ENCODE measurements at places on chromosomes 2 and 18.

- DNase-seq = no peak
Observed at GRCh38 chr2:31828891-31829290, 181.9 kb downstream of the MEMO1 start.

DNA sequence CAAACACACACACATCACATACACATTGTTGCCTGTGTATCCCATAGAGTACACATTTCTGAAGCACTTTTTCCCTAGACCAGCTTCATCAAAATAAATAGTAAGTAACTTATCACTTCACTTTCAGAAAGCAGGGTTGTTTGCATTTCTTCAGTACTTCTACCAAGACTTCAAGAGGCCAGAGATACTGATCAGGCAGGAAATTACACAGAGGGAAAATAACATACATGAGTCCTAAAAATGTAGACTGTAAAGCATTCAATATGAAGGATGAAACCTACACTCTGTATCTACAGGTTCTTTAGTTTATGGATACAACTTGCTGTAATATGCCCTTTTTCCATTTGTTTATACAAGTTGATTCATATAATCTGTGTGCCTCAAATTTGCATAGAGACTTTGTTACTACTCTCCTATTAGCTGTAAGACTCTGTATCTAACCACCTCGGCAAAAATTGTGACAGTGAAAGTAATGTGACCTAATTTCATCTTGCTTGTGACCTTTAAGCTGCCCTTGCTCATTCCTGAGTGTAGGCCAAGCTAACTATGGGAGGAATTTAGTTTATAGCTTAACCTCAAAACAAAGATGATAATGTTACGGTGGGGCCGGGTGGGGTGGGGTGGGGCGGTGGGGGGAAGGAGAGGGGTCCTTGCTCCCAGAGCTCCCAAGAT lies 228.9 kb upstream of the SPOPL start:
- no peak for DNase-seq

GRCh38 chr2:167987558-167987957 lies 259.8 kb downstream of the STK39 start:
- no peak for DNase-seq

DNA sequence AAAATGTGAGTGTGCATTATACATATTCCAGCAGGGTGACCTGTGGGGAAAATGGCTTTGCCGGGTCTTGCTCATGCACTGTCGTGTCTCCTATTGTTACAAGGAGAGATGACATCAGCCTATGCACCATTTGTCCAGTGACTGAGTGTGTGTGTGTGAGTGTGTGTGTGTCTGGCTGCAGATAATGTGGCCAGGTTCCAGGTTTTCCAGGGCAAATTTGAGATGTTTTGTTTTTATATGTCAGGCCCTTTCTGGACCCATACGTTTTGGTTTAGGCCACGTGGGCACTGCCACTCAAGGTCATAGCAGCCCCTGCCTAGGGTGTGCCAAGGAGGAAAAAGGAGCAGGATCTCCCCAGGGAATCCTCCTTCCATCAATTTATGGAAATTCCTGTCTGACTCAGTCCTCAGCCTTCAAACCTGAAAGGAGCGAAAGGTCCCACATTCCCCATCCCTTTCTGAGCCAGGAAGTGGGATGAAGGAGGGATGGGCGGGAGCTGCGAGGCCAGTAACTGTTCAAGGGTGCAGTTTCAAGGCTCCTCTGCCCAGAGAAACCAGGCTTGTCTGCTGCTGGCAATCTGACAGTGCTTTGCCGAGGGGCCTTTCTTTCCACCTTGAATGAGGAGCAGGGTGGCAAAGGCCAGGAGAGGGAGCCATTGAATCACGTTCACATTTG lies 93.0 kb upstream of the SMAD2 start:
- DNase-seq = no peak

GRCh38 chr2:37560241-37560848 lies 111.1 kb downstream of the CDC42EP3 start:
- no peak for DNase-seq

DNA sequence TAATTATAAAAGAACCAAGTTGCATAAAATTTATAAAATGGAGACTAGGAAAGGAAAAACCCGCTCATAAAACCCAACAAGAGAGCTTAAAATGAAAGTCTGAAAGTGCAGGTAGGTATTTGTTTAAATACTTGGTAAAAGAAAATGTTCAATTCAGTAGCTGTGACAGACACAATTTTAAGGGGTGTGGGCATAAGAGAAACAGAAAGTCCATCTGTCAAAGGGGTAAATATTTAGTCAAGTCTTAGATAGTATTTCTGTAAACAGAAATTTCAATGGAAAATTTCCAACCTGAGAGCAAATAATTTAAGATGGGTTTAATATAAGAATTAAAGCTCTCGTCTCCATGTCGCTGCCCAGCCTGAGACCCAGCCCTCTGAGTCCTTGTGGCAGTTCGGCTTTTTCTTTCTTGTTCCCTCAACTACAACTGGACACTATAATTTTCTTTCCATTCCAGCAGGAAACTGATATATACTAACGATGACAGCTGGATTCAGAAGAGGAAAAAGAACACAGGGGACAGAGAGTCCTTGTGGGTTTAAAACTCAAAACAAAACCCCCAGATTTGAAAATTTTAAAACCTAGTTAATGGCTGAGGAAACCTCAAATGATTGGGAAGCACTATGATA lies 88.0 kb upstream of the ZFP36L2 start:
- no peak for DNase-seq

GRCh38 chr18:41265047-41265446 lies 690.0 kb upstream of the PIK3C3 start:
- no peak for DNase-seq

DNA sequence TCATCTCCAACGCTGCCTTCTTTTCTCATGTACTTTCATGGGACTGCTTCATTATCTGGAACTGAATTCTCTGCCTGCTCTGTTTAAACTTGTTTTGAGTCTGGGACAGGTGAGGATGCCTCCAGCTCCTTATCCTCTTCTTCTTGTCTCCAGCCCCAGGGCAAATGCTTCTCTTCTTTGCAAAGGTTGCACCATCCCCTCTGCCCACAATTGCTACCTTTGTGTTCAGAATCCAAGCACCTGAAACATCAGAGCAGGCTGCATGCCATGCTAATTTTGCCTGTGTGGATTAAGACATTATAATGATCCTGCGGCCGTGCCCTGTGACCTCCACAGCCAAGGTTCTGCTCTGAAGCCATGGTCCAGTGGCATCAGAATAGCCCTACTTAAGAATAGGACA lies 309.5 kb downstream of the EPHA4 start:
- no peak for DNase-seq

GRCh38 chr18:35811896-35812295 lies 160.6 kb upstream of the RMP24 start:
- DNase-seq = no peak

GRCh38 chr2:105712981-105713596 lies 31.6 kb upstream of the NCK2 start:
- DNase-seq = no peak

- DNase-seq = no peak
Observed at GRCh38 chr2:197500503-197501131, 438 bp downstream of the HSPE1 start.
